Osteoblast (primary cell): ENCODE measurements at places on chromosomes 12 and 14. TPM values are rescaled to one million over a fixed set of nuclear protein-coding genes. Genes with fewer than 3 reads are reported as not detected.

DNA sequence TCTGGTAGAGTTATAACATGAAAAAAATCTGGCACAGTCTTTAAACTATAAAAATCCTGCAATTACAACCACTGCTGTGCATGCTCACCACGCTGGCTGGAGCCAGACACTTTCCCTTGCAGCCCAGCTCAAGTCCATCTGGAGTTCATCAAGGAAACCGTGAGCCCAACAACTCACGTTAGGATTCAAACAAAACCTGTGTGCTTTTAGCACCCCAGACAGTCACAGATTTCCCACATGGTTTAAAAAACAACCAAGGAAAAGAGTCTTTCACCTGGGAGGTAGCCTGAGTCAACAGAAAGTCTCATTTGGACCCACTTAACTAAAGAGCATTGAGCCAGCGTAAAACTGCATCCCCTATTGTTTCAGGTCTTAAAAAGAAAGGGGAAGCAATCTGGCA, 4.7 kb downstream of the LRIG3 start:
- DNase-seq: peak; percentile 71

GLIPR1 gene
- total RNA-seq: 83.2 and 89.3 TPM in 2 replicates

DNA sequence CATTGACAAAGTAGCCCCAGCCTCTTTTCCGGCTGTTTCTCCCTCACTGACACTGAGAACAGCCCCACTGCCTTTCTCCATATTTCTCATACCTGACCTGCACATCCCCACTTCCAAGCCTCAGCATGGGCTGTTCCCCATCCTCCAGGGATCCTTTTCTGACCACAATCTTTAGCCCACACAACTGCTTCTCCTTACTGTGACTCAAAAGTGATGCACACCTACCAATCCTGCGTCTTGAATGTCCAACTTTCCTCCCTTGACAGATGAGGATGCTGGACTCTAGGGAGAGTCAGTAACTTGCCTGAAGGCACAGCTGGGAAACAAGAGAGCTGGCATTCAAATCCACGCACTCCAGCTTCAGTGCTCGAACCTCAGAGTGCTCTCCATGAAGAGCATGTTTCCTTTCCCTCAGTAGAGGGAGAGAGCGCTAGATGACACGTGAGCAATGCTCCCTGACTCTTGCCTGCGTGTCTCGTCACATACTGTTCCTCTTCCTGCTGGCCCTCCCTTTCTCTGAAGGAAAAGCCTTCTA, 75.6 kb downstream of the NTF3 start:
- no peak for DNase-seq

- no peak for DNase-seq
Observed at GRCh38 chr12:93502802-93503623, 35.7 kb downstream of the MRPL42 start.

- no peak for DNase-seq
Observed at GRCh38 chr14:22479132-22479531, 109.9 kb downstream of the DAD1 start.

GRCh38 chr12:129848876-129849275, 54.9 kb downstream of the TMEM132D start:
- DNase-seq: no peak

- peak; percentile 94 for DNase-seq
Observed at GRCh38 chr12:98418357-98419075, 96.9 kb upstream of the TMPO start.

C12orf54 gene
- total RNA-seq: not detected in 2 replicates

KRT84 gene
- not detected in 2 replicates for total RNA-seq

DNA sequence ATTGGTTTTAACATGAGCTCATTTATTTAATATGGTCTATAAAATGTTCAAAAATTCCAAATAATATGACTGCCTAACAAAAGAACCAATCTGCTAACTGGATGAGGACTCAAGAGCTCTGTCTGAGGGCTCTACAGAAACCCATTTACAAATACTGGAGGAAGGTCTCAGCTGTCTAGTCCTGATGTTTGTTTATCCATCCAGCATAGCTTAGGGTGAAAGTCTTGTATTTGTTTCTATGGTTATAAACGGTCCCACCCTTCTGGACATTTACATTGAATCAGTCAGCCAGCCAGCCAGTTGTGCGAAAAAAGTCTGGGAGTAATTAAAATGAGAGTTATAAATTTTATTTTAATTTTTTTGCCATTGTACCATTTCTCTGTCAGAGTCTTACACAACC, 220.7 kb downstream of the BMP4 start:
- no peak for DNase-seq

- no peak for DNase-seq
Observed at GRCh38 chr14:31078766-31079165, 52.6 kb upstream of the STRN3 start.

DNA sequence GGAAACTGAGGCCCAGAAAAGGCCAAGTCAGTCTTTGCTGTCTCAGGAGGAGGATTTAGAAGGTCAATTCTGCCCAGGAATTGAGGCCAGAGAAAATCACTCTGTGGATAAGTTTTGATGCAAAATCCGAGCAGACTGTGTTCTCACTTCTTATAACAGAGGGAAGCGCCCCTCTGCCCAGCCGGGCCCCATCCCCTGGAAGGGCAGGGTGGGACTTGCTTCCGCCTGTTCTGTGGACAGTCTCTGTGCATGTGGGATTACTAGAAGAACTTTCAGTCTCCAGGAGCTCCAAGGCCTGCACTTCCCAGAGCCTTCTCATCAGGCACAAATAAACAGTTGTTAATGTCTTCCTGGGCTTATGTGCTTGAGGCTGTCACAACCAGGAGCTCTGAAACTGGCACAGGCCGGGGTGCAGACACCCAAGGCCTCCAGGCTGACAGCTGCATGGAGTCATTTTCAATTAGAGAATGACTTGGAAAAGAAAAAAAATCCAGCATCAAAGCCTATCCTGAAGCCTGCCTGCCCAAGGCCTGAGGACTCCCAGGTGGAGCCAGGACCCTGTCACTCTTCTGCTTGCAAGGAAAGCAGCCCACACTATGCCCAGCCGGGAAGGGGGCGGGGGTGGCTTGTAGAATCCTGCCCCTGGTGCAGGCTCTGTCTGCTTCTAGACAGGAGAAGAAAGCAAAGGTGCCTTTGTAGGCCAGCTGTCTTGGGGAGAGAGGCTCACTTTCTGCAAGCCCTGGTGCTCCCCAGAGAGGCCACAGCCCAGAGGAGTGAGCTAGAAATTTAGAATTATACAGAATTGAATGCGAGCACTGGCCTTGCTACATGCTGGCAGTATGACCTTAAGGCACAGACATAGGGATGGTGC, 84.7 kb downstream of the NTF3 start:
- no peak for DNase-seq

- no peak for DNase-seq
Observed at GRCh38 chr14:90985601-90986242, 74.7 kb downstream of the RPS6KA5 start.

DNA sequence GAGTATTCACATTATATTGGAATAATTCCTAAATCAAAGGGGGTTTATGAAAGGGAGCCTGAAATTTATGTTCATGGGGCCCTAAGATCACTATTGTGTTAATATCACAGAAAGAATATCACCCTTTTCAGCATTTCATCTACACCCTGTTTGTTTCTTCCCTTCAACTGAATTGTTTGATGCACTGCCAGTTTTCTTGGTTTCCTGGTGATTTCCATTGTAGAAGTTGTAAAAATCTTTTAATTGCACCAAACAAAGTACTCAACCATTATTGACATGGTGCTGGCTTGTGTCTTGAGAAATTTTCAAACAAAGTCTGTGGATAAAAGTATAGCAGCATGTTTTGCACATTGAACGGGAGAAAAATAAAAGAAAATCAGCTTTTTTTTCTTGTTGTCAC, 154.8 kb upstream of the PRKD1 start:
- DNase-seq: no peak

P2RX7 gene
- total RNA-seq: 3.8 and 4.0 TPM in 2 replicates
